ENCODE measurements at places on chromosomes 3 and 15.

- DNase-seq = no peak
These were observed 125.0 kb upstream of the TRIM42 start for GRCh38 chr3:140552898-140553297.

- no peak for DNase-seq
These were observed 115.5 kb downstream of the NFKBIZ start for GRCh38 chr3:101964861-101965260.

DNA sequence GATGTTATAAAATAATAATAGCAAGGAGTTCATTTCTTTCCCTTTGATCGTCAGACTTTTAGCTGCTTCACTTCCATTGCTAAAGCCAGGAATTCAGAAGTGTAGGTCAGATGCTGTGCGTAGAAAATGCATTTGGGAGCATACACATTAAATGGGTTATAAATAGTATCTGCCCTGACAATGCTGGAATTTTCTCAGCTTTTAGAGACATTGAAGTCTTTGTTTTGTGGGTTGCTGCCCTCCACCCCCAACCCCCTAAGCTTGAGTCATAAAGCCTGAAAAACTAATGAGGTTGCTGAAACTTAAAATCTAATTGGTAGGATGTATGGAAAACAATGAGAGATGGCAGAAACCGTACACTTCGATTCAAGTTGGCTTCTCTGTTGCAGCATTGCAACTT lies 81.9 kb downstream of the MITF start:
- no peak for DNase-seq

- DNase-seq = no peak
These were observed 956.4 kb downstream of the NTRK3 start for GRCh38 chr15:87300146-87300545.

DNA sequence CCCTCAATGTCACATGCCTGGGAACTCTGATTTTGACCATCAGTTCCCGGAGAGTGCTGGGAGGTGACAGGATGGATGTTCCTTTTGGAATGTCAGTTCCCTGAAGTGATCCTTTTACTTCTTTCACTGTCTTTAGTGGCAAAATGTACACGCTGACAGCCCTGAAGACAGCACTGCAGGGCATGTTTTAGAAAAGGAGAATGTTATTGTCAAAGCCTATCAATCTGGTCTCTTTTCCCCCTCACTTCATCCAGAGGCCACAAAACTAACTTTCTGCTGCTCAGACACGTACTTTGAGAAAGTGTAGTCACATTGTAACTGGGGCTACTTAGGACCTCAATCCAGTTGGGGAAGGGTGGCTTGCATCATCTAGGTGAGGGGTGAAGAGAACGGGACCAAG lies 14.0 kb upstream of the NEO1 start:
- DNase-seq = no peak

- no peak for DNase-seq
These were observed 65.2 kb upstream of the UBE2E1 start for GRCh38 chr3:23740517-23740965.

GRCh38 chr3:115254492-115255196 lies 107.6 kb upstream of the ZBTB20 start:
- DNase-seq = no peak

DNA sequence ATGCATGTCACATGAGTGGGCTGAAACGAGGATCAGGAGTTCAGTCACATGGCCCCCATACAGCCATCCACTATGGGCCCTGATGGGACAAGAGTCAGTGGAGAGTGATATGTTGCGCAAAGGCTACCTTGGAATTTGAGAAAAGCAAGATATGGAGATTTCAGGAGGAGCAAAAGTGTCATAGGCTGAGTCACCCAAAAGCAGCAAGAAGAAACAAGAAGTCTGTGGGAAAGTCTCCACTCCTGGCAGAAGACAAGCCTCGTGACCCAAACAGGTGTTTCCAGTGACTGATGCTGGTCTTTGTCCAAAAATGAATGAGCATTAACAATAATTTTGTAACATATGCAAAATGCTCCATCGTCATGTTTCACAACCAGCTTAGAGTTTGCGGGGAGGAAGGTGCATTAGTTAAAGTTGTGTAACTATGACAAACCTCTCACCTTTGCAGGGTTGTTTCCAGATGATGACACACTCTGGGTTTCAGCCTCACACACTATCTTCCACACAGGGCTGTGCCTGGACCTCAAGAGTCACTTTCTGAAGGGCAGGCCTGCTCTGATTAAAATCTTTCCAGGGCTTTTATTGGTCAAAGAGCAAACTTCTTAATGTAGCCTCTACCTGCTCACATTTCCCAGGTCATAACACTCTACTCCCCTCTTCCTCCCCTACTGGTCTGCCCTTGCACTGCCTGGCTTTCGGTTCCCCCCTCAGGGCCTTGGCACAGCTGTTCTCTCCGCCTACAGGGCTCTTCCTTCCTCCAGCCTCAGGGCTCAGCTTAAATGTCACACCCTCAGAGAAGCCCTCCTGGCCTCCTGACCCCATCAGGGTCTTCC lies 3.9 kb upstream of the DNASE1L3 start:
- no peak for DNase-seq

GRCh38 chr3:135878501-135878900 lies 87.0 kb upstream of the PPP2R3A start:
- no peak for DNase-seq

DNA sequence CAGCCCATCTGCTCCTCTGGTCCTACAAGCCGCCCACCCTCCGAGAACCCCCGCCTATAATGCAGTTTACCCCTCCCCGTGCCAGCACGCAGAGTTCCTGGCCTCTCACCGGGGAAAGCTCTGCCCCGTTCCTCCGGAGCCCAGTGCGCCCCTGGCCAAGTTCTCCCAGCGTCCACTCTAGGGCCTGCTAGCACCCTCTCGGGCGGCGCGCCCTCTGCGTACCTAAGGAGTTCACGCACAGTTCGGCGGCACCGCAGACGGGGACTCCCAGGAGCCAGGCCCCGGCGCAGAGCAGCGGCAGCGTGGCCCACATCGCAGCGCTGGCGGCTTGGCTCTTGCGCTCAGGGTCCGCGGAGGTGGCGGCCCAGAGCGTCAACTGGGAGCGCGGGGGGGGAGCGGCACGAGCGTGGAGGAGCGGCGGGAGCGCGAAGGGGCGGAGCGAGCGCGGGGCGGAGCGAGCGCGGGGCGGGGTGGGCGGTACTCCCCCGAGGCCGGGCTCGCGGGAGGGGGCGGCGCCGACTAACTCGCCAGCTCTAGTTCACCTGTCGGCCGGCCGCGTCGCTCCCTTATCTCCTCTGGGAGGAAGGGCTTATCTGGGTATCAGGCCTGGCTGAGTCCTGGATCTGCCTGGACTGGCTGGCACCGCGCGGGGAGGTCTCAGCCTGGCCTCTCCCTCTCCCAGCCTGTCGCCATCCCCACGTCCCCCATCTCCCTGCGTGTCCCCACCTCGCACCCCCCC lies at the start of gene CTSH:
Gene CTSH, minus strand, starts transcription at position 378 of the 739 bp plus-strand sequence. Its CDS starts 65 bp downstream, at position 313.
- DNase-seq = peak; percentile 33

GRCh38 chr3:189466004-189466403 lies 165.2 kb upstream of the TP63 start:
- DNase-seq = no peak

GRCh38 chr3:42847731-42848130 lies 27.9 kb downstream of the CYP8B1 start:
- DNase-seq = no peak

DNA sequence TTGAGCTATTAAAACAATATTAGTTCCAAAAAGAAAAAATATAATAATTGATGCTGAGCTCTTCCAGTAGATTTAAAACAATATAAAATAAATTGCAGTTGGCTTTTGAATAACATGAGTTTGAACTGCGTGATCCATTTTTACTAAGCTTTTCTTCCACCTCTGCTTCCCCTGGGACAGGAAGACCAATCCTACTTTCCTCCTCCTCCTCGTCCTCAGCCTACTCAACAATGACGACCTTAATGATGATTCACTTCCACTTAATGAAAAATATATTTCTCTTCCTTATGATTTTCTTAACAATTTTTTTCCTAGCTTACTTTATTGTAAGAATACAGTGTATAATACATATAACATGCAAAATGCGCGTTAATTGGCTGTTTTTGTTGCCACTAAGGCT lies 78.9 kb upstream of the THRB start:
- DNase-seq = no peak

- no peak for DNase-seq
These were observed 49.1 kb downstream of the IQSEC1 start for GRCh38 chr3:13023971-13024764.

- no peak for DNase-seq
These were observed 26.7 kb upstream of the OR5K4 start for GRCh38 chr3:98326945-98327344.

DNA sequence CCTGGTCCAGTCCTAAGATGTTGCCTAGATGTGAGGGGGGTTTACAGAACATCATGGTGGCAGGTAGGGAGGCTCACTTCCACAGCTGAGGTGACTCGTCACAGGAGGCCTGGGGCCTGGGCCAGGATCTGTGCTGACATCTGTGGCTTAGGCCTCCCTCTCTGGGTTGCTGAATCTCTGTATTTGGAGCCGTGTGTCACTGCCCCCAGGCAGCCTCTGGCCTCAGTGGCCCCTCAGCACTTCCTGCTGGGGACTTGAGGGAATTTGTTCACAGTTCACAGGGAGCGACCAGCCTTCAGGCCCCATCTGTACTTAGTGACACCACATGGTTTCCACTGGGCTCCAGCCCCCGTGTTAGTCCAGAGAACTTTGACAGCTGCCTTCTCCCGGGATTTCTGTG lies 41.7 kb upstream of the ADAMTSL3 start:
- DNase-seq = no peak

GRCh38 chr15:76576523-76577279 lies 240.1 kb downstream of the ISL2 start:
- no peak for DNase-seq

DNA sequence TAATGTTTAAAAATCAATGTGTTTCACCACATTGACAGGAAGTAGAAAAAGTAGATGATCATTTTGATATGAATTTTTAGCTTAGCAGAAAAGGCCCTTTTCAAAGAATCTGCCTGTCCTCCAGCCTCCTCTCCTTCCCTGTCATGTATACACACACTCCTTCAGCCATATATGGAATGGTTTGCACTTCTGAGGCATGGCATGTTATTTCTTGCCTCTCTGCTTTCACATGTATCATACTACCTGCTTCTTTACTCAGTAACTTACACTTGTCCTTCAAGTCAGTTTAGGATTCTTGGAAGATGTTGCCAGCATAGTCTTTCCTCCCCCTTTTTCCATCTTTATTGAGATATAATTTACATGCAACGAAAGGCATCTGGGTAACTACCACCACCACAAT lies 79.0 kb downstream of the REC114 start:
- DNase-seq = no peak

- no peak for DNase-seq
These were observed 1.8 kb upstream of the EOMES start for GRCh38 chr3:27723815-27724458.

GRCh38 chr15:38134252-38134651 lies 118.4 kb upstream of the SPRED1 start:
- DNase-seq = no peak

DNA sequence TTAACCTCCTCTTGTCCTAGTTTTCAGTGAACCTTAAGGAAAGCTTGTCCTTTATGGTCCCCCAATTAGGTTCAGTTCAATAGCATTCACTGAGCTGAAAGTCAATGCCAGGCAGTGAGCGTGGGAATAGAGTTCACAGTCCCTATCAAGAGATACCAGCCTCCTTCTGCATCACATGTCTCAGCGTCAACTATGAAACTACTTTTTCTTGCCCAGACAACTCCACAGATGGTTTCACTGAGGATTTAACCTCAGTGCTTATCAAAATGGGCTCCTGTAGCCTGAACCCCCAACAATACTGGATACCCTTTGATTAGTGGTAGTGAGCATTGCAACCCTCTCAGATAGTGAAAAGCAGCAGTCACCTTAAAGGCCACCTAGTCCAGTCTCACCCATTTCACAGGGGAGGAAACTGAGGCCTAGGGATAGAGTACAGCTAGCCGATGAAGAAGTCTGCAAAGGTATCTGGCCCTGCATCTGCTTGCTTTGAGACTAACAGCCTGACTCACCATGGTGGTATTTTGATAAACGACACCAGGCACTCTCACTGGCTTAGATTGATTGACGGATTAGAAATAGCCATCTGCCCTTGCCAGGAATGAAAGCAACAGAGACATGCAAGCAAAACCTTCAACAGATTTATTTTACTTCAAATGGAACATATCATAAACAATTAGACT lies 1.6 kb upstream of the UBA3 start:
- DNase-seq = no peak

DNA sequence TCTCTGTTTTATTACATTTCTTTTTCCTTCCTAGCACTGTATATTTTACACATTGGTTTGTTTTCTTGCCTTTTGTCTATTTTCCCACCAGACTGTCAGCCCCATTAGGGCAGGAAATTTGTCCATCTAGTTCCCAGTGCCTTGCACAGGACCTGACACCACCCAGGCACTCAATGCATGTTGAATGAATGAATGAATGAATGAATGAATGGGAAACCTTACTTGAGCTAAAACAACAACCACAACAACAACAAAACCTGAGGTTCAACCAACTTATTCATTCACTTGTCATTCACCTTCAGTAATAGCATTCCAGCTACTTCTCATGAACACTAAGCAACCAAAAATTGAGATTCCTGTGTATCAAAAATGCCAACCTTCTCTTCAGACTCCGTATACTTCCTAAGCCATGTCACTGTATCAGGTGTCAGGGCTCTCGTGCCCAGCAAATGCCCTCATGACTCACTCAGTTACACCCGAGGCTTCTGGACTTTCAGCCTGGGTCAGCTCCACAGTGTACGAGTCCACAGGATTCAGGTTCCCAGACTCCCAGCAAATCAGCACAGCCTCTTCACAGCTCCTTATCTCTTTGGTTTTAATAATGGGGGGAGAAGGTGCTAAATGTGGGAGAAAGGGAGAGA lies 37.3 kb downstream of the FSD2 start:
- DNase-seq = no peak

GRCh38 chr3:53222183-53222901 lies 33.5 kb downstream of the TKT start:
- DNase-seq = no peak

DNA sequence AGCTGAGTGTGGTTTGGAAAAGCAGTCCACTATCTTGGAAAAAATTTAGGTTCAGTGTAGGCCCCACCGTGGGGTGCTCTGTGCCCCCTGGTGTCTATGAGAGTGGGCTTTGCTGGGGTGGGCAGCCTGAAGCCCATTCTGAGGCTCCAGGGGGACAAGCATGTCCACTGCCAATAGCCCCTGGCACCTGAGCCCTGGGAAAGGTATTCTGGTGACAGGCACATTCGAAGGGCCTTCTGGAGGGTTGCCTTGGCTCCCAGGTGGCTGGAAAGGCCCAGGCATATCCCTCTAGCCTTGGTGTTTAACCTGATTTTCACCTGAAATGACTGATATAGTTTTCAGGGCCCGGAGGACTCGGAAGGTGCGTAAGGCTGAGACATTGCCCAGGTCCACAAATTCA lies 36.1 kb downstream of the SCN5A start:
- no peak for DNase-seq

DNA sequence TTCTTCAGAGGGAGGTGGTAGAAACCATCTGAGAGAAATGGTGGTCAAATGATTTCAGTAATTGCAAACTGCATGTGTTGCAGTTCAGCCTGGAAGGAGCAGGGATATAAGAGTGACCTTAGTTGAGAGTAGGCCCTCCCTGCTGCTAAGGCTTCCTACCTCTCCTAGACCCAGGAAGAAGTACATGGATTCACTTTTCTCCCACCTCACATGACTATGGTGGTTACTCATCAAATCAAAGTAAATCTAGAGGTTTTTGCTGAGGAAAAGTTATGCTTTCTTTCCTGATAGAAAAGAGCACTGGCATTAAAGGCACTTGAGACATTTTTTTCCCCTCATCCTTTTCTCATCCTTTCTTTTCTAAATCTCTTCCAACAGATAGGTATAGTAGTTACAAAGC lies 43.2 kb upstream of the LEKR1 start:
- DNase-seq = no peak

GRCh38 chr3:62036726-62037125 lies 336.6 kb downstream of the FEZF2 start:
- DNase-seq = no peak

Measured in stimulated activated CD8-positive, alpha-beta memory T cell treated with anti-CD3 and anti-CD28 coated beads, Interleukin-4, amount 100 ng/mL, for 1 hour (primary cell).